ENCODE measurements at places on chromosomes 5 and 9.

- H3K27ac ChIP-seq, result no peak overlapping the region
- H3K27me3 ChIP-seq, result peaks cover 28% of the 10 kb centered on the region
- H3K36me3 ChIP-seq, result no peaks in the 10 kb centered on the region
- no peak overlapping the region for H3K4me3 ChIP-seq
Measured at GRCh38 chr9:109238125-109238524, 71.1 kb upstream of the FRRS1L start.

DNA sequence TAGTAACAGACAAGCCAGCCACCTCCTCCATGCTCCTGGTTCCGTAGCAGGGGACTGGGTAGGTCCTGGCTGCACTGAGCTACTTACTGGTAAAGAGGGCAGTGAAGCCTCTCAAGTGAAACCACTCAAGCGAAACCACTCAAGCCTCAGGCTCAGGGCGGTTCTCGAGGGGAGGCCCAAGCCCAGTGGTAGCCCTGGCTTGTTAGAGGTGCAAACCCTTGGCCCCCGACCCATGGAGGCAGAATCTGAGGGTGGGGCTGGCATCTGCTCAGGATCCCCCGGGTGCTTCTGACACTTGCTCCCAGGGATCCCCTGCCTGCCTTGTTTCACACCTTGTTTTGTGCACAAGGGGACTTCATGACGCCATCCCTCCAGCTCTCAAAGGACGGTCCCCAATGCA, 76.5 kb upstream of the OLFM1 start:
- H3K27ac ChIP-seq, result no peak overlapping the region
- no peaks in the 10 kb centered on the region for H3K36me3 ChIP-seq

- no peak overlapping the region for H3K27ac ChIP-seq
- no peak overlapping the region for H3K4me3 ChIP-seq
- no peaks in the 10 kb centered on the region for H3K27me3 ChIP-seq
- no peaks in the 10 kb centered on the region for H3K4me1 ChIP-seq
Measured at GRCh38 chr9:116632990-116633838, 53.9 kb upstream of the TRIM32 start.

DNA sequence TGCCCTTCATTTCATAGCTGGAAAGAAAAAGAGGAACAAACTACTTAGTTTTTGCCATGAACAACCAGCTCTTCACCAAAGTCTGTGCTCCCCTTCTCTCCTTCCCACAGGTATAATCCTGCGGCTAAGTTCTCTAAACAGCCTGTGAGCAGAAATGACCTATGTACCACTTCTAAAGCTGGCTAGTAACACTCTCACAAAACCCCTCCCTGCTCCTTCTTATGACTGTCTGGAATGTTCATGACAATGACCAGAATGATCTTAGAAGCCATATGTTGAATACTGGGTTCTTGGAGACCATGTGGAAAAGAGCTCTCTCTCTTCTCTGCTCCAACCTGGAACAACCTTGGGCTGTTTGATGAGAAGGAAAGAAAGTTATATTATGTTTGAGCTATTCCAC, 12.9 kb upstream of the AMACR start:
- DNase-seq, result no peak
- H3K27me3 ChIP-seq, result no peaks in the 10 kb centered on the region
- H3K4me3 ChIP-seq, result no peak overlapping the region

DNA sequence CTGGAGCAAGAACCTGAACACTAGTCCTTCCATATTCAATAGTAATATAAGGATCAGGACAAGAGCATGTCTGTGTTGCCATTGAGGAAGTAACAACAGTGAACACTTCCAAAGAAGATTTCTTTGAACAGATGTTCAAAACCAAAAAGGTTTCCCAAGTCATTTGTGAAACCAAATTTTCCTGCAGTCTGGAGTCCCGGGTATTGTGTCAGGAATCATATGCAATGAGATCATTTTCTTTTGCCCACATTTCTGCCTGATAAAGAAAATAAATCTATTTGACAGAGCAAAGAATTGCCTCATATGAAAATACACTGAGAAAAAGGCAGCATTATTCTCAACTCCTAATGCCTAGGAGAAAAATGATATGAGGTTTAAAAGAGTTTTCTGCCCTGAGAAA, 151.7 kb downstream of the SNX18 start:
- no peak overlapping the region for H3K27ac ChIP-seq
- DNase-seq, result no peak
- H3K4me3 ChIP-seq, result no peak overlapping the region
- peaks cover 36% of the 10 kb centered on the region for H3K4me1 ChIP-seq

- H3K27ac ChIP-seq, result no peak overlapping the region
- no peak for DNase-seq
- H3K36me3 ChIP-seq, result no peaks in the 10 kb centered on the region
- H3K4me3 ChIP-seq, result no peak overlapping the region
Measured at GRCh38 chr9:101912698-101913097, 174.3 kb upstream of the GRIN3A start.

DNA sequence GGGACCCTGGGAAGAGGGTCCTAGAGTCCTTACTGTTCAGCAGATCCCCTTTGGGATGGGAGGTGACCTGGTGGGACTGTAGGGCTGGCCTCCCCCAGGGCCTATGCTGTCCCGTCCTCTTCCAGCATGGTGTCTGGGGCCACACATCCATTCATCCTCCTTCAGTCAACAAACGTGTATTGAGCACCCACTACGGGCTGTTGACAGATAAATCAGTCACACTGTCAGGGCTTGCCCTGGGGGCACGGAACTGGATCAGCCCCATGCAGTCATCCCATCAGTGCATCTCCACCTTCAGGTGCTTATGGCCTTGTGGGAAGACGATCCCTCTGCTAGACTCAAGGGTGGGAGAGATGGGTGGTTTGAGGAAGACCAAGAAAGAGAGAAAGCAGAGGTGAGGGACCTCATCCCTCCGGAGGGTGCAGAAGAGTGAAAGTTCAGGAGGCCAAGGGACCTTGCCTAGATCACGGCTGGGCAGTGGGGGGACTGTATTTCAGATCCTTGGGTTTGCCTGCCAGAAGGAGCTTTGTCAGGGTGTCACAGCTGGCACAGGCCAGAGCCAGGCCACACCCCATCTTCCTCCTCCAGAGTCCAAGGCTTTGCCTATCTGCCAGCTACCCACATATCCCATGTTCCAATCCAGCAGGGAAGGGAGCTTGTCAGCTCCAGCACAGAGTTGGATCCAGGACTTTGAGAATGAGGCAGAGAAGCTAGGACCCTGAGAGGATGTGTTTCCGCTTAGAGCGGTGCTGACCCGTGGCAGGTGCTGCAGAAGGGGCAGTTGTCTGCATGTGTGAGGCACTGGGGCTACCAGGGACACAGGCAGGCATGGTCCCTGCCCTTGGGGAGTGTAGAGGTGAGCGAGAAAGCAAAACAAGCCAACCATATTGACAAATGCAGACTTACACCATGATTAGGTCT, 30.5 kb downstream of the COL27A1 start:
- H3K27ac ChIP-seq, result no peak overlapping the region

- H3K4me1 ChIP-seq, result no peaks in the 10 kb centered on the region
- DNase-seq, result no peak
- H3K4me3 ChIP-seq, result no peak overlapping the region
- H3K36me3 ChIP-seq, result no peaks in the 10 kb centered on the region
- no peak overlapping the region for H3K27ac ChIP-seq
- H3K27me3 ChIP-seq, result peaks cover 5% of the 10 kb centered on the region
Measured at GRCh38 chr9:4066120-4066519, 233.7 kb downstream of the GLIS3 start.

DNA sequence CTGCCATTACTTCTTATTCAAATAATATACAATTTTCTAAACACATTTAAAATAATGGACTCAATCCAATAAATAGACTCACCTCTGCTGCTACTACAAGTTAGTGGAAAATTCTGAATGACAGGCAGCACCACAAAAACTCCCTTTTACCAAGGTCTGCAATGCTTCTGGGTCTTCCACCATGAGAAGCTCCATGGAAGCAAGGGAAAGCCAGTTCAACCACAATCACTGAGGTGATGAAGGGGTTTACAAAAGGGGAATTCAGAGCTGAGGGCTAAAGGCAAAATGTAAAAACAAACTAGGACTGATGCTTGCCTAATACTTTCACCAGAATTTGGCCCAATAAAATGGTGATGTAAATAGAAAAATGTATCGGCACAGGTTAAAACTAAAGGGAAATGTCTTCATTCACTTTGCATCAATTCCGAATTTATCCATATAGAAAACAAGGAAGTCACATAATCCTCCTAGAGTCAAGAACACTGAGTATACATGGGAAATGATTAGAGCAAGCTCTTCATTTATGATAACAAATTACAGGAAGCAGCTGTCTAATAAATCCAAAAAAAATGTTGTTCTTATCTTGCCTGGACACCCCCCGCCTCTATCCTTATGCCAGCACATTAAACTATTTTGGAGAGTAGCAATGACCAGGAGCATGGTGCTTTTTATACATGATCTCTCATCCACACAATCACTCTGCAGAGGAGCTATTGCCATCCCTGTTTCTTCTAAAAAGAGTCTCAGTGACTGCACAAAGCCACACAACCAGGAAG, 66.3 kb upstream of the NFIB start:
- no peak for DNase-seq
- H3K4me1 ChIP-seq, result no peaks in the 10 kb centered on the region
- peaks cover 7% of the 10 kb centered on the region for H3K27me3 ChIP-seq
- H3K27ac ChIP-seq, result no peak overlapping the region

- peaks cover 2% of the 10 kb centered on the region for H3K4me1 ChIP-seq
Measured at GRCh38 chr5:112174959-112175594, 244.0 kb downstream of the EPB41L4A start.

GRCh38 chr9:136156209-136157120, 37.8 kb upstream of the TMEM250 start:
- H3K4me1 ChIP-seq, result no peaks in the 10 kb centered on the region
- no peak for DNase-seq
- H3K36me3 ChIP-seq, result no peaks in the 10 kb centered on the region
- no peak overlapping the region for H3K27ac ChIP-seq
- H3K27me3 ChIP-seq, result peaks cover 11% of the 10 kb centered on the region
- H3K4me3 ChIP-seq, result no peak overlapping the region

DNA sequence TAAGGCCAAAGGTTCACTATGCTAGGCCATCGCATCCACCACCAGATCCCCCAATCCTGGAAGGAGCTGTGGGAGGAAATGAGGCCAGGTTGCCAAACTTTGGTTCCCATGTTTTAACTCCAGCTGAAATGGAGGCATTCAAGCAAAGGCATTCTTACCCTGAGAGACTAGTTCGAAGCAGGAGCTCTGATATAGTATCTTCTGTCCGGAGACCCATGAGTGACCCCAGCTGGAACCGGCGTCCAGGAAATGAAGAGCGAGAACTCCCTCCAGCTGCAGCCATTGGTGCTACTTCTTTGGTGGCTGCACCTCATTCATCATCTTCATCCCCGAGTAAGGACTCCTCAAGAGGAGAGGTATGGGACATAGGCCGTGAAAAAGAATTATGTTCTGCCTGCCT, 75.6 kb downstream of the GAPVD1 start:
- no peak overlapping the region for H3K27ac ChIP-seq
- no peak overlapping the region for H3K4me3 ChIP-seq
- H3K4me1 ChIP-seq, result peaks cover 5% of the 10 kb centered on the region
- H3K36me3 ChIP-seq, result peaks cover 35% of the 10 kb centered on the region
- no peaks in the 10 kb centered on the region for H3K27me3 ChIP-seq

- no peak for DNase-seq
- no peaks in the 10 kb centered on the region for H3K27me3 ChIP-seq
- H3K27ac ChIP-seq, result no peak overlapping the region
- no peak overlapping the region for H3K4me3 ChIP-seq
- H3K4me1 ChIP-seq, result no peaks in the 10 kb centered on the region
Measured at GRCh38 chr5:15008476-15008875, 136.9 kb upstream of the ANKH start.

GRCh38 chr5:56585999-56586691, 229.2 kb upstream of the MAP3K1 start:
- H3K27ac ChIP-seq, result no peak overlapping the region
- H3K4me3 ChIP-seq, result no peak overlapping the region
- peak; percentile 15 for DNase-seq
- H3K4me1 ChIP-seq, result peaks cover 40% of the 10 kb centered on the region
- H3K36me3 ChIP-seq, result no peaks in the 10 kb centered on the region
- H3K27me3 ChIP-seq, result no peaks in the 10 kb centered on the region

DNA sequence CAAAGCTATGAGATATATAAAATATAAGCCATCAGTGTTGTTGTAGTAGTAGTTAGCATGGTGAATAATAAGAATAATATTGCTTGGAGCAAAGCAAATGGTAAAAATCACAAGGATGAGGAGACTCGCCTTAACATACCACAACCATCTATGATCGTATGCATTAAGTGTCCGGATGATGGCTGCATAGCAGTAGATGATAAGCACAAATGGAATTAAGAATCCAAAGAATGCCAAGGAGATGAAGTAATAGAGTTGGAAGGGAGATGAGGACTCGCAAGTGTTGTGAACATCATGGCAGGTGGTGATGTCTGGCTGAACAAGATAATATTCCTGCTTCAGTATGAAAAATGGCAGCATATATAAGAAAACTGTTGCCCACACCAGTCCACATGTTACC, 5.5 kb downstream of the F2RL2 start:
- peaks cover 10% of the 10 kb centered on the region for H3K4me1 ChIP-seq
- no peak overlapping the region for H3K27ac ChIP-seq
- DNase-seq, result no peak
- no peaks in the 10 kb centered on the region for H3K27me3 ChIP-seq
- no peak overlapping the region for H3K4me3 ChIP-seq

- no peak for DNase-seq
- H3K4me3 ChIP-seq, result peak within 1 kb of the TSS; percentile 77
- H3K36me3 ChIP-seq, result no peaks in the 10 kb centered on the region
Measured at GRCh38 chr5:111756581-111757354, at the start of gene NREP. TSS of gene NREP (minus strand) at chr5:111757194. CDS start at chr5:111755772, 1,422 bp downstream.

- DNase-seq, result peak; percentile 46
- no peak overlapping the region for H3K27ac ChIP-seq
Measured at GRCh38 chr5:55176176-55176818, 3.3 kb upstream of the CDC20B start.

GRCh38 chr5:56102889-56103288, 108.1 kb upstream of the IL6ST start:
- no peak overlapping the region for H3K4me3 ChIP-seq
- H3K27ac ChIP-seq, result no peak overlapping the region
- no peak for DNase-seq
- peaks cover under 1% of the 10 kb centered on the region for H3K36me3 ChIP-seq
- peaks cover 78% of the 10 kb centered on the region for H3K4me1 ChIP-seq

- no peak overlapping the region for H3K27ac ChIP-seq
- peaks cover 75% of the 10 kb centered on the region for H3K36me3 ChIP-seq
- no peak for DNase-seq
Measured at GRCh38 chr5:43301653-43302091, 11.5 kb downstream of the HMGCS1 start.

DNA sequence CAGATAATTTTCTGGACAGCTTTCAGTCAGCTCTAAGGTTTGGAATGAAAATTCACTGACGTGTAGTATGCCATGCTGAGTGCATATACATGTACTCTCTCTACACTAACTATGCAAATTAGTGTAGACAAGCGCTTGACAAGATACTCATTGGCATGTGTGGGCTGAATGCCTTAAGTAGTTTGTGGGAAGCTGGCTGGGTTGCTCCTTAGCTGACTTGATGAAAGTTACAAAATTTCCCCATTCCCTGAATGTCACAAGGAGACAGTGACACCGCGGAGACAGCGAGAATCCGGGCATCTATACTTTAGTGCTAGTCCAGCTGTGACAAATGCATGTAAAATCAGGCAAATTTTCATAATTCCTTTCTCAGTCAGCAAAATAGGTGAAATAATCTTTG, 51.6 kb upstream of the C5orf46 start:
- H3K4me1 ChIP-seq, result no peaks in the 10 kb centered on the region
- no peak overlapping the region for H3K27ac ChIP-seq
- H3K4me3 ChIP-seq, result no peak overlapping the region
- H3K36me3 ChIP-seq, result no peaks in the 10 kb centered on the region
- no peaks in the 10 kb centered on the region for H3K27me3 ChIP-seq
